ENCODE measurements at places on chromosomes 5 and 9.

- no peak for DNase-seq
Observed at GRCh38 chr9:96554326-96554725, 65.3 kb downstream of the CDC14B start.

GRCh38 chr9:73059247-73059646 is 92.4 kb upstream of the ANXA1 start:
- DNase-seq = no peak

DNA sequence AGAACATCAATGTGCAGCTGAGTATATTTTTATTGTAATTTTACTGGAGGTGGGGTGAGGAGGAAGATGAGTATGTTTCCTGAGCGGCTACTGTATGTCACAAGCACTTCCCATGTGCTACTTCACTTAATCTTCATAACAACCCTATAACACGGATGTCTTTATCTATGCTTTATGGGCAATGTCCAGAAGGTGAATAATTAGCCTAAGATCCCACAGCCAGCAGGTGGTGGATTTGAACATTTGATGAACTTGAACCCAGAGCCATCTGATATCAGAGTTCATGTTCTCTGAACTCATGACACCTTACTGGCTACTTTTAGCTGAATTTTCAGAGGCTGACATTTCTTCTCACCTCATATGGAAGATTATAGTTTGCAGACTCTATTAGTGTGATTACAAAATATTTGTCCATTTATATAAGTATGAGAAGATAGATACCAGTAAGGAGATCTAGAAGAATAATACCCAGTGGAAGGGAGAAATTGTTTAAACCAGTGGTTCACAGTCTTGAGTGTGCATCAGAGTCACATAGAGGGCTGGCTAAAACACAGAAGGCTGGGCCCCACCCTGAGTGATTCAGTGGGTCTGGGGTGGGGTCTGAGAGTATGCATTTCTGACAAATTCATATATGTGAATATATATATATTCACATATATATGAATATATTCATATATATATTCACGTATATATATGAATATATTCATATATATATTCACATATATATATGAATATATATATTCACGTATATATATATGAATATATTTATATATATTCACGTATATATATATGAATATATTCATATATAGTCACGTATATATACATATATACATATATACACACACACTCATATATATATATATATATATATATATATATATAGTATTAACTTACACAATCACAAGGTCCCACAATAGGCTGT is 164.4 kb upstream of the NR3C1 start:
- DNase-seq = no peak

DNA sequence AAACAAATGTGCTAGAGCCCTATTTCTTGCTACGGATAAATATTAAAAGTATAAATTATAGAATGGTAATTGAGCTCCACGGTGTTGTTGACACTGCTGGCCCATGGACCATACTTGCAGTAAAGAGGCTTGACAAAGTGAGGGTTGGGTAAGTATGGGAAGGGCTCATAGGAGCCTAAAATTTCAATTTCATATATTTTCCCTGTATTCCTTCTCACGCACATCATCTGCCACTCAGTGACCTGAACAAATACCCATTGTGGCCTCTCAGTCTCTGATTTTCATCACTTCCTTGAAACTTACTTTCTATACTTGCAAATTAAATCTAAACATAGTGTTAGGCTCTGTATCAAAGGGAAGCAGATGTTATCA is 116.5 kb downstream of the PIK3R1 start:
- DNase-seq = no peak

- no peak for DNase-seq
Observed at GRCh38 chr5:168648016-168648415, 68.8 kb upstream of the PANK3 start.

- DNase-seq = no peak
Observed at GRCh38 chr9:85278769-85279168, 463.0 kb downstream of the AGTPBP1 start.

- DNase-seq = no peak
Observed at GRCh38 chr9:81601639-81602623, 87.4 kb downstream of the TLE1 start.

DNA sequence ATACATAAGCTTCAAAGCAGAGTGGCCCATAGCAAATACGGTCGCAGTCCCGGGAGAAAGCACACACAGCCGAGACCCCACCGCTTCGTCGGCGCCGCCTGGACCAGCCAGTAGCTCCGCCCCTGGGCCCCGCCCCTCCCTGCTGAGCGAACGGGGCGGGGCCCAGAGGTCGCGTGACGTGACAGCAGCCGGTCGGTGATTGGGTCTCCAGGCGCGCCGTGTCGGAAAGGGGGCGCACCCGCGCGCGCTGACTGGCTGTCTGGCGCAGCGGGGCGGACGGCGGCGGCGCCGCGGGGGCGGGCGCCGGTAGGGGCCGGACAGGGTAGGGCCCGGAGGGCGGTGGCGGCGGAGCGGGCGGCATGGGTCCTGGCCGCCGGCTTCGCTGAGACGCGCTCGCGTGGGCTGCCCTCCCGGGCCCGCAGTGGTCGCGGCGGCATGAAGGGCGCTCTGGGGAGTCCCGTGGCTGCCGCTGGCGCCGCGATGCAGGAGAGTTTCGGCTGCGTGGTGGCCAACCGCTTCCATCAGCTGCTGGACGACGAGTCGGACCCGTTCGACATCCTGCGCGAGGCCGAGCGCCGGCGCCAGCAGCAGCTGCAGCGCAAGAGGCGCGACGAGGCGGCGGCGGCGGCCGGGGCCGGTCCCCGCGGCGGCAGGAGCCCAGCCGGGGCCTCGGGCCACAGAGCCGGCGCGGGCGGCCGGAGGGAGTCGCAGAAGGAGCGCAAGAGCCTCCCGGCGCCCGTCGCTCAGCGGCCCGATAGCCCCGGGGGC is at the start of gene HABP4:
Gene HABP4, plus strand, starts transcription at position 325 of the 768 bp plus-strand sequence. Its CDS starts 111 bp downstream, at position 436.
- peak; percentile 60 for DNase-seq

DNA sequence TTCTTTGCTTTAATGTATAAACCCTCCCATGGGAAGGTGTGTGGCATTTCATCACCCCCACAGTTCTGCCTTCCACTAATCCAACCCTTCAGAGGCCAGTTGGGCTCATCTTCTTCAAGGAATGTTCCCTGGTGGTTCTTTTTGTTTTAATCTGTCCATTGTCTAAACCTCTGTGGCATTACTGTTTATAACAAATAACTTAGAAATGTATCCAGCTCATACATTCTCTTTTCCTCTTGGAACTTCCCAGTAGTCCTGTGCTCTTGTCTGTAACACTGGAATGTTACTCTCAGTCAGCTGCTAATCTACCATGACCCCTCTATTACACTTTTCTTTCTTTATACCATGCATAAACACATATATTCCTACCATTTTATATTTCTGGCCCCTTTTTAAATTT is 213.5 kb upstream of the TARS1 start:
- DNase-seq = no peak

DNA sequence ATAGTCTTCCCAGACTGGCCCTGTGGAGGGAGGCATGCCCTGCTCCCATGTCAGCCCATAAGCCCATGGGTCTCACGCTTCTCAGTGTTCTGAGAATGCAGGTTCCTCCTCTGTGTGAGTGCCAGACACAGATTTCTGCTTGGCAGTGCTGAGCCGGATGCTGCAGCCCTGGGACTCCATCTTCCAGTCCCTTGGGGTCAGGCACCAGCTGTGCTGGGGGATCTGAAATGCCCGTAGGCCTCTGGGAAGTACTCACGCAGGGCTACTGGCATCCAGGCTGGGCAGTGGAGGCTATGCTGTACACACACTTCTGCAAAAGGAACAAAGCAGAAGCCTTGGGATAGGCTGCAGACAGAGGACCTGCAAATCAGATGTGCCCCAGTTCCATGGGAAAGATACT is 1944.6 kb downstream of the EFNA5 start:
- DNase-seq = no peak

DNA sequence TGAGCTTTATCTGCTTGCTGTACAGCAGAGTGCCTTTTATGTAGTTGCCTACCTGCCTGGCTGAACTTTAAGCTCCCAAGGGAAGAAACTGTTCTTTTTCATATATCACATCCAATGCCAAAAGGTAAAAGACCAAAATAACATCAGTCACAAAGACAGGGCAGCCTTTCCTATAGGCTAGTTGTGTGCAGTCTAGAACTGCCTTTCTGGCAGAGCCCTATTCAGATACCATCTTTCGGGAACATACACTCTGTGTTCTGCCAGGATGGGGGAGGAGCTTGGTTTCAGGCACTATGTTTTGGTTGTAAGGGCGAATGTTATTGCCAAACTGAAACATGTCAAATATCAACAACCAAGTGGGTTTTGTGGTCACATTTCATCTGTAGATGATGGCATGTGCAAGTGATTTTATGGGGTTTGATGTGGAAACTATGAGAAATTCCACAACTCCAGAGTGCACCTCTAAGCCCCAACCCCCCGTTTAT is 314.5 kb downstream of the ADGRV1 start:
- no peak for DNase-seq

DNA sequence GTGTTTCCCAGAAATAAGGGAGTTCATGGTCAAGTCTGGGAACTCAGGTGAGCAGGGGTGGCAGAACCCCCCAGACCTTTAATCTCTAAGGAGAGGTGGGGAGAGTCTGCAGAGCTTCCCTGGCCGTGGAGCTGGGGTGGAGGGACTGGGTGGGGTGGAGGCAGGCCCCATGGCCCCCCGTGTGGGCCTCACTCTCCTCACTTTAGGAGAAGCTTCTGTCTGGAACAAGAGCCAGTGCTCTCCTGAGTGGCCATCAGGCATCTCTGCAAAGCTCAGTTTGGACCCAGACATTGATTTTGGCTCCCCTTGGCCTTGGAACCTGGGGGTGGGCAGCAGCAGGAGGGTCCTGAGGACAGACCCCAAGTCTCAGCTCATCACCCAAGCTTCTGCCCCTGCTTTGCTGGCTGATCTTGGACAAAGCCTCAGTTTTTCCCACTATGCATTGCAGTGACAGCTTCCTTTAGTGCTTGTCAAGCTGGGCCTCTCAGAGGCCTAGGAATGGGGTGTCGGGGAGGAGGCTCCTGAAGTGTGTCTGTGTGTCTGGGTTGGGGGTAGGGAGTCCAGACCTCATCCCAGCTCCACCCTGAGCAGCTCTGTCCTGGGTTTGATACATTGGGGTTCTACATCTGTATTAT is 3.5 kb upstream of the GBGT1 start:
- DNase-seq = no peak

DNA sequence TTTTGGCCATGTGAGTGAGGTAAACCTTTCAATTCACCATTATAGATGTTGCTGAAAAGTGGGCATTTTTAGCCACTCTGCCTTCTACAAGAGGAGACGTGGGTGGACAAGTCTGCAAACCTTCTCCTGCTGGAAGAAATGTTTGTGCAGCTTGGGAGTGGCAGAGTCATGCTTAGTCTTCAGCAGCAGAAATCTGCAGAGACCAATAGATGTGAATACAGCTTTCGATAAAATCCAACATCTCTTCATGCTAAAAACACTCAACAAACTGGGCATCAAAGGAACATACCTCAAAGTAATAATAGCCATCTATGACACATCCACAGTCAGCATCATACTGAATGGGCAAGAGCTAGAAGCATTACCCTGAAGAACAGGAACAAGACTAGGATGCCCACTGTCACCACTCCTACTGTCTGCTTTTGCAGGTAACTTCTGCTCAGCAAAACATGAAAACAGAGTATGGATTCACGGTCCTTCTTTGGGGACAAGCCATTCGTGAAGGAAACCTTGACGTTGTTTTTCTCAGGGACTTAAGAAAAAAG is 91.3 kb downstream of the RALGPS1 start:
- no peak for DNase-seq

DNA sequence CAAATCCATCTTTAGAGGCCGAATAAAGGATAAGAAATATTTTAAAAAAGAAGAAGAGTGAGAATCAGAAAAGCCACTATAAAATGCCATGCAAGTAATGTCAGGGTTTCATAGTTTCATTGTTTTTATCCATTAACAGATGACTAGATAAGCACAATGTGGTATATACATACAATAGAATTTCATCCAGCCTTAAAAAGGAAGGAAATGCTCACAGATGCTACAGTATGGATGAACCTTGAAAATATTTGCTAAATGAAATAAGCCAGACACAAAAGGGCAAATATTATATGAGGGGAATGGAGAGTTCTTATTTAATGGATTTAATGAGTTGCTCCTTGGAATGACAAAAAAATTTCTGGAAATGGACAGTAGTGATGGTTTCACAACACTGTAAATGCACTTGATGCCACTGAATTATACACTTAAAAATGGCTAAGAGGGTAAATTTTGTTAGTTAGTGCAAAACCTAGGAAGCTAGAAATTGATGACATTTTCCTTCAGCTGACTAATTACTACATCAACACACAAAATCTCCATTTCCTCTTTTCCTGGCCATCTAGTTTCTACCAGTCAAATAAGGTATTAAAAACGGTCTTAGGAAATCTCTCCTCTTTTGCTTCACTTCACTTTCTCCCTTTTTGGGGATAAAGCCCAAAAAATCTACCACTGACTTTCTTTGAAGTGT is 86.6 kb downstream of the GNA14 start:
- no peak for DNase-seq

GRCh38 chr5:68290847-68291246 is 75.3 kb downstream of the PIK3R1 start:
- no peak for DNase-seq

DNA sequence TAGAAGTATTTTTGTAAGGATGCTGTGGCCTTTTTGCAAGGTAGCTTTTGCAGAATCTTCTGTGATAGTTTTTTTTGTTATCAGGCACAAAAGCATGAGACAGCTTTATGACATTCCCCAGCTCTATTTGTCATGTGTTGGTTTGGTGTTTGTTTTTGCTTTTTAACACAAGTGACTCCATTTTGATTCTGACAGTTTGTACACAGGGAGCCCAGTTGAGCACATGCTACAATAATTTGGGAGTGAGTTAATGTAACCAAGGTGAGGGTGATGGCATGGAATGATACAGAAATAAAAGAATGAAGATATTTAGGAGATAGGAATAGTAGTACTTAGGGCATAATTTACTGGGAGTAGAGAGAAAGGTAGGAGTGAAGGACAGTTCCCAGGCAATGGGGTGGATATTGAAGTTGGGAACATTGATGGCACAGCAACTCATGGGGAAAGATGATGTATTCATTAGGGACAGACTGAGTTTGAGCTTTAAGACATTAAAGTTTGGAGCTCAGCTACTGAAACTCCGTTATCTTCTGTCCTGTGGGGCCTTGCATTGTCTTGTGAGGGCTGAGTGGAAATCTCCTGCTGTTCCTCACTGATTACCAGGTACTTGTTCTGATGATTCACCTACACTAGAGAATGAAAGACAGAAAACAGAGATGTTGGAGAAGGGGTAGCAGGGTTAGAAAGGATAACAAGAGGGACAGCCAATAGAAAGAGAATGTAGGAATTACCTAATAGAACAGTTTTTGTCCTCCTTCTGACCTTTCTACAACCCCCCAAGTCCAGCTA is 88.3 kb upstream of the CCDC112 start:
- DNase-seq = no peak

GRCh38 chr9:137476856-137477255 is 17.7 kb upstream of the NSMF start:
- DNase-seq = no peak

GRCh38 chr5:25027526-25027925 is 382.7 kb upstream of the CDH10 start:
- DNase-seq = no peak

GRCh38 chr9:77830618-77831285 is 182.6 kb upstream of the GNA14 start:
- no peak for DNase-seq

Data from NCI-H187 (cell line).